ENCODE measurements at places on chromosomes 2 and 18.

GRCh38 chr2:159201360-159202063 lies 85.0 kb downstream of the WDSUB1 start:
- DNase-seq = no peak

GRCh38 chr2:190062601-190063000 lies at the start of gene MSTN:
Gene MSTN, minus strand, starts transcription at chr2:190062729. Its CDS starts 133 bp downstream, at chr2:190062596.
- no peak for DNase-seq

DNA sequence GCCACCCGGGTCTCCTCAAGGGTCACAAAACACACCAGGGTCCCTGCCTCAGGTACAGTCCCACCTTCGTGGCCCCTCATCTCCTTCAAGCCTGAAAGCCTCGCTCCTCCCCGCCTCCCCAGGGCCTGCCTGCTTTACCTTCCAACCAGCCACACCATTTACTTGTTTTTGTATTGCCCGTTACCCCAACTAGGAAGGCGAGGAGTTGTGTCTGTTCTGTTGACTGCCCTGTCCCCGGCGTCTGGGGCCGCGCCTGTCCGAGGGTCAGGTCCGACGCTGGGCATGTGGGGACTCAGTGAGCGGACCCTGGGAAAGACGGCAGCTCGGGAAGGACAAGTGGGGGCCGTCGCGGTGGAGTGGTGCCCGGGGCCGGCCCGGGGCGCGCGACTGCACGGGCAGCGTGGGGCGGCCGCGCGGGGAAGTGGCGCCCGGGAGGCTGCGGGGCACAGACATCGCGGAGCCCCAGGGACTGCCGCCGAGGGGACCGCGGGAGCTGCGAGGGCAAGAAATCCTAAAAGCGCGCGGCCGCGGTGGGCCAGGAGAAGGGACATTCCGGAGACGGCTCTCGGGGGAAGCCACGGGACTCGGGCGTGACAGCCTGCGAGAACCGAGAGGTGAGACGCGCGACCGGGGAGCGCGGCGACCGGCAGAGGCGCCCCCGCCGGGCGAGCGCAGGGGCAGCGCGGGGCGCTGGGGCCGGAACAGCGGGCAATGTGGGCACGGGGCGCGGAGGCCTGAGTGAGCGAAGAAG lies 797 bp upstream of the GRHL1 start:
- DNase-seq = peak; percentile 9

DNA sequence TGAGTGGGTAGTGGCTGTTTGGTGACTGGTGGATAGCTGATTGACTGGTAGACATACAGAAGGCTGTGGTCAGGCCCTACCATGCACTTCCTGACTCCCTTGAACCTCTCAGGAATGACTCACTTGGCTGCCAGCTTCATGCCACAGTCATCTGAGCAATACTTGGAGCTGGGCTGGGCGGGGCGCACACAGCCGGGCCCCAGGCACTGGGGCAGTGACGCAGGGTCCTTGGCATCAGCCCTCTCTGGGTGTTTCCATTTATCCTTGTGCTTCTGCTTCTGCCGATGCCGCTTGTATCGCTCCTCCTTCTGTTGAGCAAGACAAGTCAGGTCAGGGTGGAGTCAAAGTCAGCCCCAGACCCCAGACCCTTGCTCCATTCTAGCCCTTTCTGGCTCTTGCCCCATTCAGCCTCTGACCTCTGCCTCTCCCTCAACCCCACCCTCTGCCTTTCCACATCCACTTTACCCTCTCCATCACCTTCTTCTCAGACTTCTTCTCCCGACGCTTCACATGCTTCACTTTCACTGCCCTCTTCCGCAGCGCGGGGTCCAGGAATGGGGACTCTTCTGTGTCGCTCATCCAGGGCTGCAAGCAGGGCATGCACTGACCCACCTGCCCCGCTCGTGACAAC lies 3.0 kb upstream of the MBD1 start:
- no peak for DNase-seq

- no peak for DNase-seq
Measured at GRCh38 chr18:5142859-5143258, 54.2 kb downstream of the AKAIN1 start.

GRCh38 chr2:219644801-219645480 lies 17.5 kb downstream of the SLC4A3 start:
- DNase-seq = no peak

- DNase-seq = no peak
Measured at GRCh38 chr18:36758623-36759022, 70.2 kb downstream of the TPGS2 start.

DNA sequence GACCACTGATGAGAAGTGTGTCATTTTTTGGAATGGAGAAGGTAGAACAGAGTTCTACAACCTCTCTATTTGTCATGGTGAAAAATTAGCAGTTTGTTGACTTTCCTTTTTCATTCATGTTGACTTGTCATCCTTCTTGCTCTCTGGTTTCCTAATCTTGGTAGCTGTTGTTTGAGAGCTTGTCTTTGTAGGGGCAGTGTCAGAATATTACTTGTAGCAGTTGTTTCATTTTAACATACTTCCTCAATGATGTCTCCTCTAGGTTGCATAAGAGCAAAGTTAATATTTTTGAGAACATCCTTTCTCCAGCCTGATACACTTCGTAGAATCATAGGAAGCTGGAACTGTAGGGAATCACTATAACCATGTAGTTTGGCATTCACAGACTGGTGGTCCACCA lies 368.2 kb upstream of the FANCL start:
- DNase-seq = no peak

DNA sequence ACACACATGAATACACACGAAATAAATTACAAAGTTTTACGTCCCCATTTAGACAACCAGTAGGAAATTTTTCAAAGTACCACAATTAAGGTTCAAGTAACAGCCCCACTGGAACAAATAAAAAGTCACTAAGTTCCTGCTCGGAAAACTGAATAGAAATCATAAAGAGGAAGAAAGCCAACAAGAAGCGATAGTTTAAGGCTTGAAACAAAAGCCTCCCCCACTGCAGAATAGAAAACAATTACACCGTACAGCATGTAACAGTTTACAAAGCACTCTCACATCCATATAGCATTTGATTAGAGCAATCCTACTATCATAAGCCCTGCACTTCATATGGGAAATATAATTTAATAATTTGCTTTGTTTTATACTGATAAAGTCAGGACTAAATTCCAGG lies 15.5 kb downstream of the KLF7 start:
- DNase-seq = no peak

DNA sequence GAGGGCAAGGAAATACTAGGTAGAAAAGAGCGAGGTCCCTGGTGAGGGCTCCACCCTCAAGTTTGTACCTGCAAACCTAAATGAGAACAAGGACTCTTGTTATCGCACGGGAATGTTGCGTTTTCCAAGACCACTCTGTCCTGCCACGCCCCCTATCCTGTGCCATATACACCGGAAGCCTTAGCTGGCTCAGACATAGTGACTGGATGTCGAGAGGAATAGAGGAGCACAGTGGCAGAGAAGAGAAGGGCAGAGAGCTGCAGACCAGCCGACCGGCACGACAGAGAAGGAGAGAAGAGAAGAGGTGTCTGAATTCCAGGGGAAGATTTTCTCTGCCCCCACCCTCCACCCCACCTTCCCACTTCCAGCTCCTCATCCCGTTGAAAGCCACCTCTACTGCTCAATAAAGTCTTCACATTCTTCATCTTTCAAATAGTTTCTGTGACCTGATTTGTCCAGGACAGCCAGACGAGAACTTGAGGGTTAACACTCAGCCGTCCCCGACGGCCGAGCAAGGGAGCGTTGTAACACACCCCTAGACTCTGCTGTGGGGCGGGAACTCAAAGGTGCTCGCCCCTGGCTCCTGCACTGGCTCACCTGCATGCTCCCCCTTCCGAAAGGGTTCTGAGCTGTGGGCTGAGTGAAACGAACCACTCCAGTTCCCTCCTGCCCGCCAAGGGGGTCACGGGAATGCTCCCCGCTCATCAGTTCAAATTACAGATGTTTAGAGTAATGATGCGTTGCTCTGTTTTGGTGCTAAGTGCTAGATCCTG lies 24.9 kb upstream of the COL3A1 start:
- DNase-seq = no peak

DNA sequence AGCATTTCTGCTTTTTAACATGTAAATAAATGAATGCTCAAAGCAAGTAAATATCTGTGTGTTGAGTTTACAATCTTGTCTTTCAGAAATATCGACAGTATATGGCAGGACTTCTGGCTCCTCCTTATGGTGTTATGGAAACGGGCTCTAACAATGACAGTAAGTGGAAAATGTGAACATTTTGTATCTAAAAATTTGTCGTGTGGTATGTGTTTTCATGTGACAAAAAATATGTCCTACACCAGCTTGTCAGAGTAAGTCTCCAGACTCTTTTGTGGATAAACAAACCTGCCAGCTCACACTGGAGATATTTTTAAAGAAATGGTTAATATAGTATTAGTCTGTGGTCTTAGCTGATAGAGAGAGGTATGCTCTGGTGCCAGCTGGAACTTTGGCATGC lies 157.9 kb upstream of the MAP3K20 start:
- DNase-seq = no peak

DNA sequence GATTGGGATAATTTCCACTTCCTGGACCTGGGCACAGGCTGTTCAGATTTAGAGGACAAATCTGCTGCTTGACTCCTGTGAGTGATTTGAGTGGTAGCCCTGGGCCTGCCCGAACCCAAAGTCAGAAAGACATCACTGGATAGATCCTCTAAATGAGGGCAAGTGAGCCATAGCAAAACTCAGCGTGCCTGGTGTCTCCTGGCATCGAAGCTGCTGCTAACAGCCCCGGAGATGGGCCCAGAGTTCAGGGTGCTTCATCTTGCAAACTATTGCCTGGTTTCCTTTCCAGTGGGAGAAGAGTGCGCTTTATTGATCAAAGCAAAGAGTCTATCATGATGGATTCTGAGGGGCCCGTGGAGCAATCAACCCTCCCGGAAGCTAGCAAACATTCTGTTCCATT lies 153.1 kb upstream of the KLHL29 start:
- DNase-seq = no peak

- no peak for DNase-seq
Measured at GRCh38 chr2:202700075-202700901, 65.5 kb downstream of the FAM117B start.

DNA sequence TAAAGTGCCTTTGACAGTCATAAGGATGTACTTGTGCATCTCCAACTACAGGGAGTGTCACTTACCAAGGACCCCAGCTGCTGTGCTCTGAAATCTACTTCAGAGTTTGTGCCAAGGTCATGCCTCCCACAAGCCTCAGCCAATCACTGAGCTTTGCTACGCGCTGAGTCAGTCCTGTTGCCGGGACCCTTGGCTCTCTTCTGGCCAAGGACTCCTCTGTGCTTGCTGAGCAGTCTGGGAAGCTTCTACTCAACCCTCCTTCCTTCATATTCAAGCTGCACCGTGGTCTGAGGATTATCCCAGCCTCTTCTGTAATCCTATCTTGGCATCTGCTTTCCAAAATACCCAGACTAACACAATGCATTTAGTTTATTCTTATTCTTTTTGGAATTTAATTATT lies 398.9 kb upstream of the FANCL start:
- DNase-seq = no peak

- DNase-seq = no peak
Measured at GRCh38 chr18:74400813-74401212, 56.3 kb downstream of the DIPK1C start.

DNA sequence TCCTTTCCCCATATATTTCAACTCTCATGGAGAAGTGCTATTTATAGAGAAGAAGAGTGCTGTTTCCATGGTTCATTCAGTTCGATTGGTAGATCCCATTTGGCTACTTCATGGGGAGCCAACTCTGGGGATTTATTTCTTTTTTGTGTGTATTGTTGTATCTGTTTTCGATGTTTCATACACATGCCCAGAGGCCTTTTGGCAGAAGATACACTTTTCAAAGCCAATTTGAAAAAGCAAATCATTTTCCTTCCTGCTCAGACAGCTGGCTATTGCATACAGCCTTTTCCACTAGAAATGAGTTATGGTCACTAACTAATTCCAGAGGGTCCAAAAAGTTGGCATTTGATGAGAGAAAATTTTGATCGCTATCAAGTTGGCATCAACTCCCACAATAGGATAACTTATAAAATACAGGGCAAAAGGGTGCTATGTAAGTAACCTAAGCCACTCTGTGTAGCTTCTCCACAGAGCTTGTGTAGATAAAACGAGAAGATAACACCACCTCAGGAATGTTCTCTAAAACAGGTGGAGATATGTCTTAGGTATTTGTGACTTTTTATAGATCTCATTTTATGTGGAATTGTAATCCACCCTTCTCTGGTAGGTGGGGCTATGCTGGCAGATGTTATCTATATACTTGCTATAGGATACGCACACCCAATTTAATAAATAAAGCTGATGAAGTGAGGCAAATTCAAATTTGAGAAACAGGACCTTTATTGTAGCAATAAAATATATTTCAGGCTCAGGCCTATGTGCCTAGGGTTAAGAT lies 798.5 kb downstream of the SATB2 start:
- no peak for DNase-seq

GRCh38 chr2:237305579-237305978 lies 108.4 kb downstream of the COL6A3 start:
- DNase-seq = no peak

DNA sequence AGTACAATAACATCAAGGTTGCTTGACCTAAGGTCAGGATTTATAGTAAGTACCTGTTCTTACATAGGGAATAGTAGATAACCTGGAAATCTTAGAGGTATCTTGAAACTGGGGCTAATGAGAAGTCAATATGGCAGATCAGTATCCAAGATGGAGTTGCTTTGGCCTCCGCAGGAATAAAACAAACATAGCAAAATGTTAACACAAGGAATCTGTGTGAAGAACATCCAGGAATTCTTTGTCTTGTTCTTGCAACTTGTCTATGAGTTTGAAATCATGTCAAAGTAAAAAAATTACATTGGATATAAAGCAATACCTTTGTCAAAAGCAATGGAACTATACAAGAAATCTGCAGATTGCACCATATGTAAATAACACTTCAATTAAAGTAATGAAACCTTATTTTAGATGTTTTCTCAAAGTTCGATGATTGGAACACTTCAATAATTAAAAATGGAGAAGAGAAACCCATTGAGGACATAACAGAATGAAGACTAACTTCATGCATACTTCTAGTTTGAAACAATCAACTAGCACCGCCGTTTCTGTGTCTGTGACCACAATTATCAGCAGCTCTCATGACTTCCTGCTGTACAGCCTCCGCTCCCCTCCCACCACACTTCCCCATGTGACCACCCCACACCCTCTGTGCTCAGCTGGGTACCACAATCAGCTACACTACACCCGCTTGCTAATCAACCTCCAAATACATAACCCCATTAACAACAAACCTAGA lies 27.6 kb downstream of the C2orf76 start:
- DNase-seq = no peak

DNA sequence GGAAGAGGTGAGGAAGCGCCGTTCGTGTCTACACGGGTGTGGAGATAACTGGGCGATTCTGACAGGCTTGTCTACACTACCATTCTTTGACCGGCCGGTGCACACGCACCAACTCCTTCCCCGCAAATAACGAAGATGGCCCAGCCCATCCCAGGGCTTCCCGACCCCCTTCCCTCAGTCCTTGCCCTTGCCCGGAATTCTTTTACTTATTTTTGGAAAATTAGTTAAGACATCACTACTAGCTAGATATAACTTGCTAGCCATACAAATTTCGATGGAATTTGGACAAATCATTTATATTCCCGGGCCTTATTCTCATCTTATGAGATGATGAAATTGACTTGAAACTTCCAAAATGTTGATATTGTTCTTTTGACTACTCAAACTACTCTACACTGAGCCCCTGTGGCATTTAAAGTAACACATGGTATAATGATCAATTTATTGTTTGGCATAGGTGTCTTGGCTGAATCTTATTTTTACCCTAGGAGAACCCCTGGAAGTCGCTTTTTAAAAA lies 1.3 kb downstream of the ERICH2 start:
- no peak for DNase-seq

All from stimulated activated CD4-positive, alpha-beta T cell treated with anti-CD3 and anti-CD28 coated beads, Interleukin-1b, Interleukin-23, amount 100 ng/mL, for 1 hour (primary cell).